RWPE2 (cell line): ENCODE measurements at places on chromosomes 5 and 9.
A peak's percentile ranks its signal among the peaks of the same experiment; 100 is the strongest.

GRCh38 chr5:179265514-179266290, 79.6 kb downstream of the ADAMTS2 start:
- peak; percentile 82 for DNase-seq

DNA sequence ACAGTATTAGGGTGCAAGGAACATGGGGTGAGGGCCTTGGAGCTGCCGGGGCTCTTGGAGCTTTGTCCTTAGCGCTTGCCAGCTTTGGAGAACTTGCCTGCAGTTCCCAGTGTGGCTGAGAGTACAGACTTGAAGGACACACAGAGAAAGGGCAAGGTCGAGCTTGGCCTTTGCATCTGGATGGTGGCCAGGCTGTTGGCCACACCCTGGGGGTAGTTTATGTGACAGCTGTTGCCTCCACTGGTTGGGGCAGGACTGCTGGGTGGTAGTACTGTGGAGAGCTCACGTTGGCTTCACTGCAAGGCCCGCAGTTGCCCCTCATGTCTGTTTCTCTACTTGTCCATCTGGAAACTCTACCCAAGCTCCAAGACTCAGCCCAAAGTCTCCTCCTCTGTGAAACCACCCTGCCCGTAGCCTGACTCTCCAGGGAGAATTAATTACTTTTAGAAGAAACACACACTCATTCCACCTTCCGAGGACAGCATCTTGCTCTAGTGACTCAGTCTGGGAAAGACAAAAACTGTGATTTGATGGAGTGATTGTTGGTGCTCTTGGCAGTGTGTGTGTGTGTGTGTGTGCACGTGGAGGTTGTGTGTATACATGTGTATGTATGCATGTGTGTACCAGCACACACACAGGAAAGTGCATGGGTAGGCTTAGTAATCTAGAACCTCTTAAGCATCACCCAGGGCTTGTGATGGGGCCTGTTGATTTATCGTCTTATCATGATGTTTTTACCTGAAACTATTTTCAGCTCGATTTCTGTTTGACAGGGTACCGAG, 57.8 kb downstream of the TENT4A start:
- no peak for DNase-seq

- DNase-seq, result no peak
Observed at GRCh38 chr5:59684388-59685190, 208.9 kb downstream of the PDE4D start.

DNA sequence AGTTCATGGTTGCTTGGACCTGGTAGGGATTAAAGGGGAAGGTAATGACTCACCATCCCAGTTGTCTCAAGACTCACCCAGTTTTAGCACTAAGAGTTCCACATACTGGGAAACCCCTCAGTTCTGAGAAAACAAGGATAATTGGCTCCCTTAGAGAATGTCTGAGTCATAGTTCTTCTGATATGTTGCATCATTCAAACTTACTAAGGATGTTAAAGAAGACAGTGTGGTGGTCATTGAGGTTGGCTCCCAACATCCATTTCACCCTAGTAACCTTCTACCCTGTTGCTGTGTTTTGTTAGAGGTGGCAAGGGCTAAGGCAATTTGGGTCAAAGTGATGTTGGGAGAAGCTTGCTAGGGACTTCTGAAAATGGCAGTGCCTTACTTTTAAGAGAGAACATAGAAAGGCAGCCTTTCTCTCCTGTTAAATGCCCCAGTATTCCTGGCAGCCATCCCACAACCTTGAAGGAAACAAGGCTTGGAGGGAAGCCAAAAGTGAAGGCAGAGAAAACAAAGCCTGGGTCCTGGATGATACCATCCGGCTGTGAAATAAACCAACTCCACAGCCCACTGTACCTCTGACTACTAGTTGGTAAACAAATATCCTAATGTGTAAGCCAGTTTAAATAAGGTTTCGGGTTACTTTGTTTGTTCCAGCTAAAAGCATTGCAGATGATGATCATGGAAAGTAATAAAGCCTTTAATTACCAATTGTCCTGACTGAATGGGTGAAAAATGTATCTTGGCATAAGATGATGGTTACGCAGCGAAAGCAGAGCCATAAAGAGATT, 80.4 kb upstream of the ADAMTSL1 start:
- DNase-seq, result peak; percentile 79

DNA sequence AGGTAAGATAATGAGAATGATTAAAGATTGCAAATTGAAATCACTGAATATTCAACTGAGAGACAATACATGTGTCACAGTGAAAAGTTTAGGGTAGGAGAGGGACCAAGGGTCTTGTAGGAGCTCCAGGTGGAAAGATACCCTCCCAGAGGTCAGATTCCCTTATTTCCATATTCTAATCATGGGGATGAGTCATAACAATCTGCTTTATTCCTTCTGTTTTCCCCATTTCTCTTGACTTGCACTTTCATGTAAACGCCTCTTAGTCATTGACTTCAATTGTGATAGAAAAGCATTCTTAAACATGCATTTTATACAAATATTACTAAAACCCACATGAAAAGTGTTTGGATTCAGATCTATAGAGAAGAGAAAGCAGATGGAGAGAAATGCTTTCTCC, 81.3 kb upstream of the CTSL start:
- no peak for DNase-seq
